ENCODE measurements at places on chromosomes 1 and 21.

DNA sequence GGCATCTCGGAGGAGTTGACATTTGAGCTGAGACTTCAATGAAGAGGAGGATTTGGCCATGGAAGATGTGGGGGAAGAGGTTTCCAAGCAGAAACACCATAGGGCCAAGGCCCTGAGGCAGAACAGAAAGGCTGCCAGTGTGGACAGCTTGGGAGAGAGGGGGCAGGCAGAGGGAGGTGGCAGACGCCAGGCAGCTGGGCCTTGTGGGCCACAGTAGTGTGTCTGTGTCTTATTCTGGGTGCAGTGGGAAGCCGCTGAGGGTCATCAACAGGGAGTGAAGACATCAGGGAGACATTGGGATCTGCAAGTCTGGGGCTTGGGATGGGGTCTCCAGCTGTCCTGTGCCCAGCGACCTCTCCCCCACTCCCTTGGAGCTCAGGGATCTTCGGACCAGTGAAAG lies 96.8 kb downstream of the LACTBL1 start:
- no peak for DNase-seq

DNA sequence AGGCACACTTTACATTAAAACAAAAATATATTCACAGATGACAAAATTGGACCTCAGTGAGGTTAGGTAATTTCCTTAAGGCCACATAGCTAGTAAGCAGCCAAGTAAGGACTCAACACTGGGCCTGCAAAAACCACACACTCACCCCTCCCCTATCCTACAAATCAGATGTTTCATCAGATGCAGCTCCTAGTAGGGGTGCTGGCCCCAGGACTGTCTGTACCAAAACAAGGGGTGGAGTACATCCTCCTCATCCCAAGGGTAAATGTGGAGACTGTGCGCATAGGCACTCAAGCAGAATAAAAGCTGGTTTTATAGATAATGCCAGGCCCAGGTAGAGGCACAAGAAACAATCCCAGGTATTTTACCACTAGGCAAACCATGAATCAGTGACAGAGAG lies 25.7 kb downstream of the URB1 start:
- no peak for DNase-seq

DNA sequence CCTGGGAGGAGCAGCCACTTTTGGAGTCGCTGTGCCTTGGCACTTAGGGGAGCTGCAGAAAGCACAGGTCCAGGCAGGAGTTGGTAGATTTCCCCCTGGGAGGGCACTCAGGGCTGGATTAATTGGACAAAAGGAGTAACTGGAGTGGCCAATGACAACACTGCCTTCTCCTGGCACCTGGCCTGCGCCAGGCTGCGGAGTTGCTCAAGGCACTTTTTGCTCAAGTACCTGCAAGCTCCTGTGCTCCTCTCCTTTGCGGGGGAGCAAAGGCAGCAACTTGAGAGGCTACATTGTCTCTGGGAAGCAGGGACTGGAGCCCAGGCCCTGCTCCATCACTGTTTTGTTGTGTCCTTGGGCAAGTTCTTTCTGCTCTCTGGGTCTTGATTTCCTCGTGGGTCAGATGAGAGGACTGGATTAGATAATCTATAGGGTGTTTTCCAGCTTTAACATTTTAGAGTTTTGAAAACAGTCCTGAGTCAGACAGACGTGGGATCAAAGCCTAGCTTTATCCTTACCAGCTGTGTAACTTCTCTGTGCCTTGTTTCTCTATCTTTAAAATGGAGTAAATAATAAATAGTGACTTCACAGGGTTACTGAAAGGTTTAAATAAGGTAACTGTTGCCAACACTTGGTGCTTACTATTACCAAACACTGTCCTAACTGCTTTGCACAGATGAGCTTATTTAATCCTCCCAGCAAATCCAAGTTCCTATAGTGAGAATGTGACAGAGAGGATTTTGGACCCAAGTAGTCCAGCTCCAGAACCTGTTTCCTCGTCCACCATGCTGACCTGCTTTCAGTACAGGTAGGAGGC lies 18.0 kb upstream of the GRHL3 start:
- DNase-seq: no peak

- no peak for DNase-seq
Observed at GRCh38 chr1:170716835-170717429, 53.0 kb downstream of the PRRX1 start.

DNA sequence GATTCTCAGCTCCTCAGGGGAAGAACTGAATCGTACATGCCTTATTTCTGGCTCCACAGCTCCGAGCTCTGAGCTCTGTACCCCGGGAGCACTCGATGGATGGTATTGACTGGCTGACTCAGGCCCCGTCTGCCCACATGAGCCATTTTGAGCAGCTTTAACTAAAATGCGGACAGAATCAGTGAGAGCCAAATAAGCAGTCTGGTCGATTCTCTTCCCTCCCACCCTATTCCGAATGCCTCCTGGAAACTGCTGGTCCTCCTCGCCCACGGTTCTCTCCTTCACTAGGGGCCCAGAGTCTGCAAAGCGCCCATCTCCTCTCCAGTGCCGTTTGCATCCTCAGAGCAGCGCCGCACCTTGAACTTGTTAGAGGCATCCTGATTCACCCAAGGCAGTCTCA lies 125.9 kb upstream of the IRF2BP2 start:
- DNase-seq: no peak

GRCh38 chr1:8493916-8494540 lies 176.1 kb downstream of the SLC45A1 start:
- DNase-seq: no peak

- no peak for DNase-seq
Observed at GRCh38 chr1:21511579-21512522, 2.6 kb downstream of the ALPL start.

DNA sequence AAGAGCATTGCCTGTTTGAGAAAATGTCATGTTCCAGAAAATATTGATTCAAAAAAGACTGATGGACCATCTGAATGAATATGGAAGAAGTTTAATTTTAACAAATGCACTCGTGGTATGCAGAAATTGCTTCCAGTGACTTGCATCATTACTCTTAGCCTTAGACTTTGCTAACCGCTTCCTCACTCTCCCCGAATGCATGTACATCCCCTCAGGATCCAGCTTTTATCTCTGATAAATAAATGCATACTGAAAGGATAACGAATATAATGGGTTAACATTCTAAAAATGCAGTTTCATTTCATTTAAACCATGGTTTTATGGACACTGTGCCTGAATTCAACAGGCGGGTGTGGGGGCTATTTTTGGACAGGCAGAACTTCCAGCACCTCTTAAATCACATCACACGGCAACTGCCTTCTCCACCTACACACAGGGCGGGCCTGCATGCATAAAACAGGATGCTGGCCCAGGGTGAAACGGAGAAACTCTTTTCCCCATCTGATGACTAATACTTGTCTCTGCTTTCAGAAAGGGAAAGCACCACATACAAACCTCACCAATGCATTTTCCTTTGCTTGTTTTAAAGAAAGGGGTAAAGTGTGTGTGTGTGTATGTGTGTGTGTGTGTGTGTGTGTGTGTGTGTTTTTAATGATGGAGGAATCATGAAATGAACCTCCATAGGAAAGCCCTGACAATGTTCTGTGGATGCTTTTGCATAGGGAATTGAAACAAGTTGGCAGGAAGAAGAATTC lies 48.7 kb downstream of the SPAG17 start:
- DNase-seq: no peak

DNA sequence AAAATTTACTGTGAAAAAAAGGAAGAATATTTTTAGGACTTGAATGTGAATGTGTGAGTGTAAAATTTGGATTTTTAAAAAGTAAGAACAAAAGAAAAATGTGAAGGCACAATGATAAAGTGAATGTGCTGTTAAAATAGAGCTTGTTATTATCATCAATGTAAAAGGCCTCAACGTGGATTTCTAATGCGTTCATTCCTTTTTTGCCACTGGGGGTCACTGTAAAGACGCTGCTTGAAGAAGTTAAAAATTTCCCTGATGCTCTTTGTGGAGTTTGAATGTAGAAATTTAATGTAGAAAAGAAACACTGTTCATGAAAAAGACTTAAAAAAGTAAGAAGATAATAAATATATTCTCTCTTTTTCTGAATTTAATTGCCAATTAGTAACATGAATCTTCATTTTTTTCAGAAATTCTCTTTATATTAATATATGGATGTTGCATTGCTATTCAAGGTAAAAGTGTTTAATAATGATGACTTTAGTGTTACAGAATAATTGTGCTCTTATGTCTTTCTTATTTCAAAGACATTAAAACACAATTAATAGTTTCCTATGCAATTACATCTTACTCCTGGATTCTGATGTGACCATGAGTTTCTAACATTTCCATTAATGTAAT lies 161.5 kb downstream of the DNM3 start:
- no peak for DNase-seq

DNA sequence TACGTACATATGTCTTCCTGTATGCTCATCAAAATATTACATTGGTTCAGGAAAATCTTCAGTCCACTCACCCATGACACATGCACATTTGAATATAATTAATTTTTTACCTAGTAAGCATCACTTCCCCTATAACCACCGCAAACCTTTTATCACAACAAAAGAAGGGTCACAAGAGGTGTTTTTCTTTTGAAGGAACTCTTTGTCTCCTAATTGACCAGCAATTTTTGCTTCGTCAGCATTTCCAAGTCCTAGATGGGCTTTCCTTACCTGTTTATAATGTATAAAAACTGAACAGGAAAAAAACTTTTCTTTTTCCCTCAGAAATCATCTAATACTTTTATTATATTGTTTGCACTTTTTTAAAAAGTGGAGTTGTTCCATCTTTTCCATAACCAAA lies 631.3 kb downstream of the PLA2G4A start:
- no peak for DNase-seq

DNA sequence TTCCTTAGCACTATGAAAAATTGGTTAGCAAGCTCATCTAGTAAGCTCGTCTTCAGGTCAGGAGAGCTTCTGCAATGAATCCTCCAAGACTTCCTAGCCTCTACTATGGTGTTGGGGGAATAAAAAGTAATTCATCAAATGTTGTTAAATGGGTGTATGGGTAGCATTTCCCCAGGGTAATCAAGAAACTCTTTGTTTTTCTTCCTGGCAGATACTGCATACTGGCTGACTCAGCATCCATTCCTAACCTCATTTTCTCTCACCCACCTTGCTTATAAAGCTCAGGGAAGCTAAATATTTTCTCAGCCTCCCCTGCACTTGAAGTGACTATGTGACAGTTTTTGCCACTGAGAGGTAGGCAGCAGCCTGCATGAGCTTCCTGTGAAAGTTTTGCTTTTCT lies 83.4 kb downstream of the MAB21L3 start:
- DNase-seq: no peak

- DNase-seq: no peak
Observed at GRCh38 chr1:12179111-12179519, 12.3 kb downstream of the TNFRSF1B start.

GRCh38 chr1:113765306-113766230 lies 6.3 kb upstream of the PHTF1 start:
- no peak for DNase-seq

GRCh38 chr1:23196627-23197328 lies 20.5 kb downstream of the HTR1D start:
- no peak for DNase-seq

DNA sequence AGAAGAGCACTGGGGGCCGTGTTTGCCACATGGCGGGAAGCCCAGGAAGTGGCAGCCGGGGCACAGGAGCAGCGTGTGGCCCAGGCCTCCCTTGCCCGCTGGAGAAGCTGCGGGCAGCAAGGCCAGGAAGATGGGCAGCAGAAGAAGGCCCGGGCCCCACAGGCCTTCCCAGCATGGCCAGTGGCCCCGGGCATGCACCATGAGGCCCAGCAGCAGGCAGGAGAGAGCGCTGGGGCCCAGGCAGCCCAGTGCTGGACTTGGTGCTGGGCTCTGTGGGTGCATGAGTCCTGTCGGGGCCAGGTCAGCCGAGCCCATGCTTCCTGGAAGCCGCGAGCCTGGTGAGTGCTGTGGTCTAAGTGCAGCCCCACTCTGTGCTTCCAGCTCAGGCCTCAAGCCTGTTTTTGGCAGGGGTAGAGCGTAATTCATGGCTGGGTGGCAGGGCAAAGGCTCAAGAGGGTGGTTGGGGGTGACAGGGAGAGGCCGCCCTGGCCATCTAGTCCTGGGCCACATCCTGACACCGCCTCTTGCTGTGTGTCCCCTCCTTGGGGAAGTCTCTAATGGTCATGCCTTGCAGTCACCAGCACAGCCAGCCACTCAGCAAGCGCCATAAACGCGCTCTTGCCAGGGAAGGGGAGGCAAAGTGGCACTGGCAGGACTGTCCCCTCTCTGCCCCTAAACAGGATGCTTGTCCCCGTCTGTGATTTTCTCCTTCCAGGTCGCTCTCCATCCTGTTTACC lies 21.3 kb downstream of the MTHFR start:
- no peak for DNase-seq

DNA sequence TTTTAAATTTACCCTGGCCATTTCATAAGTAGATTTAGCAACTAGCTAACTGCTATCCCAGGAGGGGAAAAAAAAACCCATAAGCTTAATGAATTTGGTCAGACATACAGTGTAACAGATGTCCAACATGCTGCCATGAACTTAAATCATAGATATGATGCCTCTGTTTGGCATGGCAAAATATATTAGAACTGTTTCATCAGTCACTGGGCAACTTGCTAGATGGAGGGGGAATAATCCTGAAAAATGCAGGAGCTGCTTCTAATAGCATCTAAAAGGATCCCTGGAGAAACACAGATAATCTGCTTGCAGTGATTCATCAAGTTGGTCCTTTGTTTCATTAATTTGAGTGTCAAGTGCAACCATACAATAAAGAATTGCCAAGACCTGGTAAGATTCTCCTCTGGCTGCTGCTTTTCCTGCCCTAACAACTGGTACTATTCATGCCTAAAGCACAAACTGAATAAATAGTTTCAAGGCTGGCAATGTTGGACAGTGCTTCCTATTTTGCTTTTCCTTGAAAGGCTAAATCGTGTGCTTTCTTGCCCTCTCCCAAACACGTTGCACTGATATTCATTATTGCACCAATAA lies 1.5 kb upstream of the ST6GALNAC5 start:
- no peak for DNase-seq

DNA sequence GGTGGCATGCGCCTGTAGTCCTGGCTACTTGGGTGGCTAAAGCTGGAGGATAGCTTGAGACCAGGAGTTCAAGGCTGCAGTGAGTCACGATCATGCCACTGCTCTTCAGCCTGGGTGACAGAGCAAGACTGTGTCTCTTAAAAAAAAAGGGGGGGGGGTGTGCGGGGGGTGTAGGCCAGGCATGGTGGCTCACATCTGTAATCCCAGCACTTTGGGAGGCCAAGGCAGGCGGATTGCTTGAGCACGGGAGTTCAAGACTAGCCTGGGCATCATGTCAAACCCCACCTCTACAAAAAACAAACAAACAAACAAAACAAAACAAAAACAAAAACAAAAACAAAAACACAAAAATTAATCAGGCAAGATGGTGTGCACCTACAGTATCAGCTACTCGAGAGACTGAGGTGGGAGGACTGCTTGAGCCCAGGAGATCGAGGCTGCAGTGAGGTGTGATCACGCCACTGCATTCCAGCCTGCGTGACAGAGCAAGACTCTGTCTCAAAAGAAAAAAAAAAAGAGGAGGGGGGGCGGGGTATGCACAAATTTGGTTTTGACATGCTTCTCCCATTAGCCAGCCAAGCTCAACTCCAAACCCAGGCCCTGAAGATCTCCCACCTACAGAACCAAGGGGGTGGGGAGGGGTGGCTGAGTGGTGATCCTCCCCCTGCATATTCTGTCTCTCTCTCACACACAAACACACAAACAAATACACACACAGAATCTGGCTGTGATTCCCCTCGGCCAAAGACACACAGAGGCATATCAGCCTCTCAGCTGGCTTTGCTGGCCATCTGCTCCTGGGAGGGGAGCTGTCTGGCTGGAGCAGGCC lies 3.1 kb downstream of the PTAFR start:
- DNase-seq: no peak

- no peak for DNase-seq
Observed at GRCh38 chr1:189658381-189658780, 819.3 kb downstream of the BRINP3 start.

Data from iPS DF 19.7 (cell line).